ENCODE measurements at places on chromosomes 5 and 9. TPM values are rescaled to one million over a fixed set of nuclear protein-coding genes. Genes with fewer than 3 reads are reported as not detected.

- H3K27ac ChIP-seq: no peak overlapping the region
- no peak for DNase-seq
- H3K27me3 ChIP-seq: no peaks in the 10 kb centered on the region
- no peak overlapping the region for H3K4me3 ChIP-seq
- H3K4me1 ChIP-seq: no peaks in the 10 kb centered on the region
- H3K36me3 ChIP-seq: no peaks in the 10 kb centered on the region
Observed at GRCh38 chr5:15529013-15529412, 29.0 kb downstream of the FBXL7 start.

DNA sequence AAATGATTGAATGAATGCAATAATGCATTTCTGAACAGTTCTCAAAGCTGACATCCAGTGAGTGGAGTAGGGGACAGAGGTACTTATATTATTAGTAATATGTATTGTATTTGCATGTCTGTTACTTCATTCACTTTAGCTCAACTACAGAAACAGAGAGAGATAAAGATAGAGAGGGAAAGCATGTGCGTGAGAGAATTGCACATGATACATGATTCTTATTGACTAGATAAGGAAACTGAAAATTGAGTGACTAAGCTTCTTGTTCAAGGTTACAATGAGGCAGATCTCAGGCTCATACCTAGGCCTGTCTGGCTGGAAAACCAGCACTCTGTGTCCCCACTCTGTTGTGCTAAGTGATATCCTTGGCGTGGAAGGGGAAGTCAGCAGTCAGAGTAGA, 337.7 kb upstream of the KLF4 start:
- DNase-seq: no peak
- no peak overlapping the region for H3K27ac ChIP-seq
- H3K4me1 ChIP-seq: no peaks in the 10 kb centered on the region

DNA sequence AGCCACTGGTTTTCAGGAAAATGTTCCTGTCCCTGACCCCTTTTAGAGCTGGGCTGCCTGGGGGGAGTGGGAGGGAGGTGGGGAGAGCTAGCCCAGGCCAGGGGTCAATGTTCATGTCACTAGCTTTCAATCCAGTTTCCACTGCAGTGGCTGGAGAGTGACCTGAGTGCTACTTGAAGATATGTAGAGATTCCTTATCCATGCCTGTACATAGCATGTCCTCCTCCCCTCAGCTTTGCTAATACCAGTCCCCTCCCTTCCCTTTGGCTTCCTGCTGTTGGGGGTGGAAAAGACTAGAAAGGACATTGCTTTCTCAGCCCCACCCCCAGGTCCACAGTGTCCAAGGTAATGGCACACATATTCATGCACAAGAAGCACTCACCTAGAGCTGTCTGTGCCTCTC, 7.8 kb downstream of the DNAJB5 start:
- H3K4me3 ChIP-seq: no peak overlapping the region
- no peaks in the 10 kb centered on the region for H3K27me3 ChIP-seq
- peak overlapping the region; percentile 31 for H3K27ac ChIP-seq
- no peak for DNase-seq
- peaks cover 16% of the 10 kb centered on the region for H3K36me3 ChIP-seq
- H3K4me1 ChIP-seq: peaks cover 45% of the 10 kb centered on the region

- H3K27me3 ChIP-seq: no peaks in the 10 kb centered on the region
- no peaks in the 10 kb centered on the region for H3K4me1 ChIP-seq
- no peak overlapping the region for H3K4me3 ChIP-seq
- H3K36me3 ChIP-seq: no peaks in the 10 kb centered on the region
- H3K27ac ChIP-seq: no peak overlapping the region
- no peak for DNase-seq
Observed at GRCh38 chr9:79104951-79105350, 466.8 kb upstream of the TLE4 start.

DNA sequence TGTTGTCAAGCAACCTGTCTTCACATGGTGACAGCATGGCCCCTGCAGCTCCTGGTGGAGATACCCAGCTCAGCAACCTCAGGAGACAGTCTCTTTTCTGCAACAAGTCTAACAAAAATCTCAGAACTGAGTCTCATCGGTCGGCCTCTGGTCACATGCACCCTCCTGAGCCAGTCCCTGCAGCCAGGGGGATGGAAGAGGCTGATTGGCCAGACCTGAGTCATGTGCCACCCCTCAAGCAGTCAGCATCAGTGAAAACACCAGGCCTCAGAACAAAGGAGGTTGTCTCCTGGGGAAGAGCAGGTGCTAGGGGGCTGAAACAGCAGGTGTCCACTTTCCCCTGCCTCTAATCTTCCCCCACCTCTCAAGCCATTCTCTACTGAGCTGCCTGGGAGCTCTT, 54.4 kb downstream of the SMIM23 start:
- no peaks in the 10 kb centered on the region for H3K27me3 ChIP-seq
- no peak for DNase-seq
- peaks cover 2% of the 10 kb centered on the region for H3K4me1 ChIP-seq

GRCh38 chr5:26625099-26625498, 413.3 kb downstream of the CDH9 start:
- no peak overlapping the region for H3K4me3 ChIP-seq
- H3K4me1 ChIP-seq: no peaks in the 10 kb centered on the region
- no peaks in the 10 kb centered on the region for H3K27me3 ChIP-seq
- no peaks in the 10 kb centered on the region for H3K36me3 ChIP-seq
- DNase-seq: no peak

- no peak overlapping the region for H3K4me3 ChIP-seq
- H3K36me3 ChIP-seq: no peaks in the 10 kb centered on the region
- no peaks in the 10 kb centered on the region for H3K27me3 ChIP-seq
Observed at GRCh38 chr5:15255576-15255975, 244.4 kb upstream of the FBXL7 start.

DNA sequence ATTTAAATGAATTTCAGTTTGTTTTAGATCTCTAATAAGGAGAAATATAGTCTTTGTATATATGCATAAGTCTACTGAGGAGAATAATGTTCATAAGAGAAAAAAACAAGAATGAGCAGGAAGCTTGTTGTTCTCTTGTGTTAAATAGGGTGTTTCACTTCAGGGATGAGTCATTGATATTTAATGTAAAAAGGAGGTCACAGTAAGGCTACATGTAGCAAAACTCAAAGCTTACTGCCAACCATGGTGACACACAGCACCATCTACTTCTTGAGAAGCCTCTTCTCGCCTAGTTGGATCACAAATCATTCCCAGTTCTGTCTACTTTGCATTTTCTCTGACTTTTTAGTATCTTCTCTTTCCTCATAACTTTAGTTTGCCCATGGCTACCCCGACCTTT, 1466.0 kb upstream of the C9orf72 start:
- no peak overlapping the region for H3K4me3 ChIP-seq
- no peak overlapping the region for H3K27ac ChIP-seq
- no peak for DNase-seq
- H3K27me3 ChIP-seq: no peaks in the 10 kb centered on the region

DNA sequence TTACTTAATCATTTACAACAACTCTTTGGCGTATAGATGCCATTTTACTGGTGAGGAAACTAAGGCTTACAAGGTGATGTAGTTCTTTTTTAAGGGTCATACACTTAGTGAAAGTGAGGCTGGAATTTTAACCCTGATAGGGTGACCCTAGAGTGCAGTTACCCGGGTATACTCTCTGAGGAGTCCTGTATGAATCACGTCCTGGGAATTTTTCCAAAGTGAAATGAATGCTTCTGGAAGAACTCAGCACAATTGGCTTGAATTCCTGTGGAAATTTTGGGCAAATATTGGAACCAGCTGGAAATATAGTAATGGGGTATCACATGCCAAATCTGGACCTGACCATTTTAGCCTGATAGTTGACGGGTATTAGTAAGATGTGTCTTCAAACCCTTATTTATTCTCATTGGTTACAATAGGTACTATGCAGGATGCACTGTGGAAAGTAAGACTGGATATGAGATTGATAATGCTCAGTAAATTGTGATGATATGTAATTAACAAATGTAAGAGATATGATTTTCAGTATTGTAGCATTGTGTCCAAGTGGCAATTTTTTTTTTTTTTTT, 14.8 kb downstream of the SUB1 start:
- no peak overlapping the region for H3K27ac ChIP-seq
- H3K4me1 ChIP-seq: peaks cover 48% of the 10 kb centered on the region
- no peak overlapping the region for H3K4me3 ChIP-seq

DNA sequence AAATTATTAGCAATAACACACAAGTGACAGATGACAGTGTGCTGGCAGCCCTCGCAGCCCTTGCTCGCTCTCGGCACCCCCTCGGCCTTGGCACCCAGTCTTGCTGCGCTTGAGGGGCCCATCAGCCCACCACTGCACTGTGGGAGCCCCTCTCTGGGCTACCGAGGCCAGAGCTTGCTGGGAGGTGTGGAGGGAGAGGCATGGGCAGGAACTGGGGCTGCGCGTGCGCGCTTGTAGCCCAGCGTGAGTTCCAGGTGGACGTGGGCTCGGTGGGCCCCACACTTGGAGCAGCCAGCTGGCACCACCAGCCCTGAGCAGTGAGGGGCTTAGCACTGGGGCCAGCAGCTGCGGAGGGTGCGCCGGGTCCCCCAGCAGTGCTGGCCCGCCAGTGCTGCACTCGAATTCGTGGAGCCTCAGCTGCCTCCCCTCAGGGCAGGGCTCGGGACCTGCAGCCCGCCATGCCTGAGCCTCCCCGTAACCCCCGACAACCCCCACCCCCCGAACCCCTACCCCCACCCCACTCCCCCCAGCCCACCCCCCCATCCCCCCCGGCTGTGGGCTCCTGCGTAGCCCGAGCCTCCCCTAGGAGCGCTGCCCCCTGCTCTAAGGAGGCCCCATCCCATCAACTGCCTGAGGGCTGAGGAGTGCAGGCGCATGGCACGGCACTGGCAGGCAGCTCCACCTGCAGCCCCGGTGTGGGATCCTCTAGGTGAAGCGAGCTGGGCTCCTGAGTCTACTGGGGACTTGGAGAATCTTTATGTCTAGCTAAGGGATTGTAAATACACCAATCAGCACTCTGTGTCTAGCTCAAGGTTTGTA, 240.9 kb downstream of the TRIM36 start:
- no peak for DNase-seq
- H3K4me1 ChIP-seq: no peaks in the 10 kb centered on the region
- H3K27me3 ChIP-seq: no peaks in the 10 kb centered on the region
- no peak overlapping the region for H3K4me3 ChIP-seq

DNA sequence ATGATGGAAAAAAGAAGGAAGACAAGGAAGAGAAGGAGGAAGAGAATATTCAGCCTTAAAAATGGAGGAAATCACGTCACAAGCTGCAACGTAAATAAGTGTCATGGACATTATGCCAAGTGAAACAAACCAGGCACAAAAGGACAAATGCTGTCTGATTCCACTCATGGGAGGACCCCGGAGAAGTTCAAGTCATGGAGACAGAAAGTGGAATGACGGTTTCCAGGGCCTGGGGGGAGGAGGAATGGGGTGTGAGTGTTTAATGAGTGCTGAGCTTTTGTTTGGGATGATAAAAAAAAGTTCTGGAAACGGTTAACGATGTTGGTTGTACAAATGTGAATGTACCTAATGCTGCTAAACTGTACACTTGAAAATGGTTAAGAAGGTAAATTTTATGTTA, 439.5 kb downstream of the GADD45G start:
- peaks cover 5% of the 10 kb centered on the region for H3K27me3 ChIP-seq
- DNase-seq: no peak
- H3K36me3 ChIP-seq: no peaks in the 10 kb centered on the region
- H3K4me3 ChIP-seq: no peak overlapping the region
- H3K27ac ChIP-seq: no peak overlapping the region

- no peaks in the 10 kb centered on the region for H3K36me3 ChIP-seq
Observed at GRCh38 chr5:53418826-53419658, 61.4 kb upstream of the FST start.

- peaks cover 12% of the 10 kb centered on the region for H3K27me3 ChIP-seq
- H3K27ac ChIP-seq: no peak overlapping the region
- no peak overlapping the region for H3K4me3 ChIP-seq
- DNase-seq: no peak
Observed at GRCh38 chr5:136137497-136138220, 5.0 kb downstream of the SMAD5 start.

GRCh38 chr5:157594675-157595459, 19.3 kb upstream of the ADAM19 start:
- peaks cover 56% of the 10 kb centered on the region for H3K4me1 ChIP-seq
- no peak for DNase-seq
- H3K27me3 ChIP-seq: peaks cover 24% of the 10 kb centered on the region
- peaks cover 21% of the 10 kb centered on the region for H3K36me3 ChIP-seq

GRCh38 chr5:115069087-115069968, 100.4 kb downstream of the TRIM36 start:
- peaks cover 3% of the 10 kb centered on the region for H3K36me3 ChIP-seq
- H3K27me3 ChIP-seq: peaks cover 40% of the 10 kb centered on the region
- H3K4me1 ChIP-seq: peaks cover 20% of the 10 kb centered on the region
- H3K27ac ChIP-seq: peak overlapping the region; percentile 59

- no peaks in the 10 kb centered on the region for H3K27me3 ChIP-seq
- H3K36me3 ChIP-seq: no peaks in the 10 kb centered on the region
- no peak for DNase-seq
- no peak overlapping the region for H3K4me3 ChIP-seq
- H3K4me1 ChIP-seq: no peaks in the 10 kb centered on the region
Observed at GRCh38 chr5:149317281-149318048, 27.8 kb upstream of the GRPEL2 start.

DNA sequence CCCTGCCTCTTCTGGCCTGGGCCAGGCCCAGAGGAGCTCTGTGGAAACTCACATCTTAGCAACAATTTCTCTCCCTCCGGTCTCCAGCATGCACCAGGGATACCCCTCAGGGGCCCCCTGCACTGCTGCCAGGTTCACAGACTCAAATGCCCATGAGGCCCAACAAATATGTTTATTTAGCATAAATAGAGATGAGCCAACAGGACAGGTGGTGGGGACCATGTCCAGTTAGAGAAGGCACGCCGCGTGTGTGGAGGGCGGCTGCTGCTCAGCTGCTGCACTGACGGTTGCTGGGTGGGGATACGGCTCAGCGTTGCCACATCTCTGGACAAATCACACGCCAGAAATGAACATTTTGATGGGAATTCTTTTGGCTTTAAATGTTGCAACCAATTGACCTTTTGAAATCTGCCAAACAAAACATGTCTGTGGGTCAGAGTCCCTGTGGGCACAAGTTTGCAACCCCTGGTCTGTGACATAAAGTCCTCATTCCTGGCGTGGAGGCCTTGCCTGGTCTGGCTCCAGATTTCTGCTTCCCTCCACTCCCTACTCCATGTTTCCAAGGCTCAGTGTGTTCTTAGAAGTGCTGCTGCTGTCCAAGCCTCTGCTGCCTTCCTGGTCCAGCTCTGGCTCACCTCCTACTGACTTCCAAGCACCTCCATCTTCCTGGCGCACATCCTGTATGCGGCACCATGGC, 88.9 kb downstream of the AMBP start:
- H3K4me3 ChIP-seq: no peak overlapping the region
- H3K4me1 ChIP-seq: peaks cover 20% of the 10 kb centered on the region
- H3K27ac ChIP-seq: no peak overlapping the region

Gene DOK3
- total RNA-seq: 8.6 TPM

Gene C5orf47
- not detected for total RNA-seq

Gene BSPRY
- total RNA-seq: 11.7 TPM

Gene DOCK8
- total RNA-seq: 132 TPM

Gene SPACA9
- total RNA-seq: 2.7 TPM

Gene FBP1
- total RNA-seq: 0.82 TPM

Gene CPLANE1
- total RNA-seq: 5.8 TPM

Gene BTNL8
- 0.12 TPM for total RNA-seq
